Muscle of back (tissue), 13 donors: ENCODE measurements at places on chromosomes 1 and 21. TPM values are rescaled to one million over a fixed set of nuclear protein-coding genes. Genes with fewer than 3 reads are reported as not detected.

Gene KCNJ10
- 0.89 TPM for polyA plus RNA-seq

Gene DCST2
- polyA plus RNA-seq, result 0.72 TPM

Gene ALDH4A1
- 11.7 TPM for polyA plus RNA-seq

Gene VANGL2
- 8.6 TPM for polyA plus RNA-seq

Gene DNAJC28
- 3.8 TPM for polyA plus RNA-seq

Gene XCL2
- not detected for polyA plus RNA-seq

Gene NKAIN1
- 2.0 TPM for polyA plus RNA-seq

Gene WNT4
- polyA plus RNA-seq, result 2.1 TPM

Gene FNDC7
- polyA plus RNA-seq, result not detected

Gene FAM20B
- polyA plus RNA-seq, result 35.4 TPM

Gene CAMK1G
- polyA plus RNA-seq, result not detected

Gene KRTAP10-2
- polyA plus RNA-seq, result not detected

Gene HTR1D
- polyA plus RNA-seq, result 0.14 TPM

Gene ATAD3A
- polyA plus RNA-seq, result 19.8 TPM

Gene SLAMF7
- 0.63 TPM for polyA plus RNA-seq

Gene ATP1A4
- 3.3 TPM for polyA plus RNA-seq

Gene FMO5
- 1.9 TPM for polyA plus RNA-seq

Gene NLRP3
- polyA plus RNA-seq, result 1.4 TPM

Gene MSH4
- 0.81 TPM for polyA plus RNA-seq

Gene PDZK1
- 1.5 TPM for polyA plus RNA-seq

Gene KLF17
- 0.12 TPM for polyA plus RNA-seq

Gene TCP10L
- polyA plus RNA-seq, result 1.0 TPM

Gene DIRAS3
- 8.6 TPM for polyA plus RNA-seq

Gene TNNI3K
- polyA plus RNA-seq, result 0.90 TPM

Gene GJA9
- polyA plus RNA-seq, result 0.11 TPM

Gene ZNF593OS
- polyA plus RNA-seq, result 0.60 TPM

Gene OXCT2
- not detected for polyA plus RNA-seq

Gene CD101
- polyA plus RNA-seq, result 7.8 TPM

Gene LRRC3
- 2.2 TPM for polyA plus RNA-seq

Gene DENND2D
- 0.98 TPM for polyA plus RNA-seq

Gene LCE1F
- polyA plus RNA-seq, result not detected

Gene FMO1
- 9.6 TPM for polyA plus RNA-seq

Gene EDN2
- 0.60 TPM for polyA plus RNA-seq

Gene OR2L13
- polyA plus RNA-seq, result not detected

Gene TCEA3
- 341 TPM for polyA plus RNA-seq

Gene ADCY10
- polyA plus RNA-seq, result 0.31 TPM

Gene OR6N1
- polyA plus RNA-seq, result not detected

Gene PTAFR
- polyA plus RNA-seq, result 2.6 TPM

Gene WNT2B
- 8.5 TPM for polyA plus RNA-seq

Gene AKNAD1
- polyA plus RNA-seq, result 1.6 TPM

Gene TSPAN2
- polyA plus RNA-seq, result 17.0 TPM
